ENCODE measurements at places on chromosomes 5 and 9.
A peak's percentile ranks its signal among the peaks of the same experiment; 100 is the strongest.

GRCh38 chr9:133144142-133144903, 19.4 kb downstream of the GBGT1 start:
- DNase-seq, result peak; percentile 96

DNA sequence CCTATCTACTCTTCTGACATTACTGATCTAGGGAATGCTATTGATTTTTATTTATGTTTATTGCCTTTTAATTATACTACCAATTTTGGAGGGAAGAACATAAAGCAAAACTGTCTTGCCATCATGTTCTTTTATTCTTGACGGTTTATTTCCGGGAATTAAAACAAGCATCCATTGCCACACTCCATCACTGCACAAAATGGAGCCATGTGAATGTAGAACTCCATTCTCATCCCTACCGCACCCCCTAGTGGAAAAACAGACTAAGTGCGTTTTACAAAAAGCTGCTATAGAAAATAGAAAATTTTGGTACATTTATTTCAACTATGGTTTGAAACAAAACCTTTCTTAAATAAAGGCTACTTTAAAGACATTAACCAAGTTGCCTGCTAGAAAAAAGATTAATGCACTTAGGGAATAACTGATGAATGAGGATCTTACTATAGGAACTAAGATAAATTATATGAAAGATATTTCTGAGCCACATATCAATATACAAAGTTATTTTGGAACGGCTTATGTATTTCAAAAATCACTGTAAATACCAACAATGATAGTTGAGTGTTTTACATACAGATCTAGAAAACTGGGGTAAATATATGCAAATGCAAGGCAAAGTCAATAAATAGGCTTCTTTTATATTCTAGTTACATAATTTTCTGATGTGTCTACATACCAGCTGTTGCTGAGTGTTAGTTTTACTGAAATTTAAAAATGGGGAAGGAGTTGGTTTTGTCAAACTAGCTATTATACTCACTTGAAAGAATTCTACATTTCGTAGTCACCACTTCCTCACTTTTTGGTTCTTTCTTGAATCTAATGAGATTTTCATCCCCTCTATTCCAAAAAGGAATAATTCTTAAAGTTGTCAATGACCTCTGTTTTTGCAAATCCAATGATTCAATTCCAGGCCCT, 26.5 kb downstream of the OXCT1 start:
- DNase-seq, result peak; percentile 53

DNA sequence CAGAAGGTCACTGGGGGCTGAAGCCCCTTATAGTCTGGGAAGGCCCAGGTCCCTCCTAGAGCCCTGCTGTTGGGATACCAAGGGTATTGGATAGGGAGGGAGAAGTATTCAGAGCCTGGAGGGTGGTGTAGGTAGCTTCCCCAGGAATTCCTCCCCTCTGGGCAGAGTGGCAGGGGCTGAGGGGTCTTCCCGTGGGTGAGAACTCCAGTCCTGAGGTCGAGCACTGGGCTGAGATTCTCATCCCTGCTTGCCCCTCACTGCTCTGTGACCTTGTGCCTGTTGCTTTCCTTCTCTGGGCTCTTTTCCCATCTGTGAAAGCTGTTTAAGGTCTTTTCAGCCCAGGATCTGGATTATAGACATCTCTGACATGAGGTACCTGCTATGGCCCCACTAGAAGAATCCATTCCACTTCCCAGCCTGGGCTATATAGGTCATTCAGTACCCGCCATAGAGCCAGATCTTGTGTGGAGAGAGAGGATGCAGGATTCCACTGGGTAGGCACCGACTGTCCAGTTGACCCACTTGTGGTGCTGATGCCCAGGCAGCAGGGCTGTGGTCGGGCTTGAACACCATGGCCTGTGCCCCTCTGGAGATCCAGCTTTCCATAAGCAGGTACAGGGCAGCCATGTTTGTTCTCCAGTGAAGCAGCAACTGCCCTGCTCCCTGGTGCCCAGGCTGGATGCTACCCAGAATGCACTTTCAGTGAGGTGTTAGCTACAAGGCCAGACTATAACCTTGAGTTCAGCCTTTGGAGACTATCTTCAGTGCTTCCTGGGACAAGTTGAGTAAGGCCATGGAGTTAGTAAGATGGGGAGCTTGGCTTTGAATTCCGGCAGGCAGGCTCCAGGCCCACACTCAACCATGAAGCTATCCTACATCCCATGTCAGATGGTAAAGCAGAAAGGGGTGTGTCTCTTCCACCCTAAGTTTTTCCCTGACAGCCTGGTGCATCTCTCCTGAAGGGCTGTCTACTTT, 60.1 kb downstream of the AMBP start:
- DNase-seq, result no peak

- DNase-seq, result no peak
Measured at GRCh38 chr5:132561601-132562000, 4.8 kb downstream of the RAD50 start.

DNA sequence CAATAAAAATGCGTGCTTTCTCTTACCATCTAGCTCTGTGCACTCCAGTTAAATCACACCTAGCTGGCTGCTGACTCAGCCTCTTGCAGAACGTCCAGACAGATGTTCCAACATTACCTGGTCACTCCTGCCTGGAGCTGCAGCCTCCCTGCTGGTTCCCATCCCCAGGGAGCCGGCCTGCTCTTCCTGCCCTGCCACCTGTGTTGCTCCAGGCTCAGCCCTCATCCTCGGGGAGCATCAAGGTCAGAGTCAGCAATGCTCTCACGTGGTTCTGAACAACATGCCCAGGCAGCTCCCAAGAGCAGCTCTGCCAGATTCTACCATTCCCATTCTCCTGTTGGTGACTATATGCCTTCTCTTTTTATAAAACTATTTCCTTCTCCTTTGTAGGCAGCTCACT, 81.3 kb downstream of the GADD45G start:
- no peak for DNase-seq

DNA sequence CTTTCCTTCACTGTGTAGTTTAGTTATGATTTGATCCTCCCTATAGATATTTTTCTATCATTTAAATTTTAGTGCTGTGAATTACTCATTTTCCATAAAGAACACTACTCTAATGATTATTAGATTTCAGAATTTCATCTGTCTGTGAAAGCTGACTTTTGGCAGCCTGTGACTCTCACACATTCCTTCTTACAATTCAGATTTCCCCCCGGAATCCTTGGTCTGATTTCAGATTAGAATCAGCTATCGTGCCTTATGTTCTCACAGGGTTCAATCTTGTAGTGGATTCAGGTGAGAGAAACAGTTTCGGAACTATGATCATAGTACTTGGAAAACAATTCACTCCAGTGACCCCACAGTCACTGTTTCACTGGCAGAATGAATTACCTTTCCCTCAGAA, 26.2 kb downstream of the ZNF474 start:
- no peak for DNase-seq

DNA sequence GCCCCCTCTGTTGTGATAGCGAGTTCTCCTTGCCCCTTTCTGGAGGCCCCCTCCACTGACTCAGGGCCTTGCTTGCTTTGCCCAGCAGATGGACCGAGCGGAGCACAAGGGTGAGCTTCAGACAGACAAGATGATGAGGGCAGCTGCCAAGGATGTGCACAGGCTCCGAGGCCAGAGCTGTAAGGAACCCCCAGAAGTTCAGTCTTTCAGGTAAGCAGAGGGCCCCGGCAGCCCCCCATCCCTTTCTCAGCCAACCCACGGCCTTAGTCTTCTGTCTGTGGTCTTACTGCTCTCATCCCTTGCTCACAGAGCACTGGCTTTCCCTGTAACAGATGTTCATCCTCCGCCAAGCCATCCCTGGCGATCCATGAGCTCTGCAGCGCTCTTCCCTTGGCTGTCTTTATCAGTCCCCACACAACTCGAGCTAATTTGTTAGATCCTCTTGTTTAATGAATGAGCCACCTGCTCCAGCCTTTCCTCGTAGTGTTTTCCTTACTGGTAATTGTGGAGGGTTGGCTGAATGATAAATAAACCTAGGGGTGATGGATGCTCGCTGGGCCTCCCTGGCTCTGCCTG, 18.4 kb upstream of the RARS1 start:
- DNase-seq, result no peak

- DNase-seq, result no peak
Measured at GRCh38 chr5:61924251-61924650, 381.8 kb upstream of the KIF2A start.

DNA sequence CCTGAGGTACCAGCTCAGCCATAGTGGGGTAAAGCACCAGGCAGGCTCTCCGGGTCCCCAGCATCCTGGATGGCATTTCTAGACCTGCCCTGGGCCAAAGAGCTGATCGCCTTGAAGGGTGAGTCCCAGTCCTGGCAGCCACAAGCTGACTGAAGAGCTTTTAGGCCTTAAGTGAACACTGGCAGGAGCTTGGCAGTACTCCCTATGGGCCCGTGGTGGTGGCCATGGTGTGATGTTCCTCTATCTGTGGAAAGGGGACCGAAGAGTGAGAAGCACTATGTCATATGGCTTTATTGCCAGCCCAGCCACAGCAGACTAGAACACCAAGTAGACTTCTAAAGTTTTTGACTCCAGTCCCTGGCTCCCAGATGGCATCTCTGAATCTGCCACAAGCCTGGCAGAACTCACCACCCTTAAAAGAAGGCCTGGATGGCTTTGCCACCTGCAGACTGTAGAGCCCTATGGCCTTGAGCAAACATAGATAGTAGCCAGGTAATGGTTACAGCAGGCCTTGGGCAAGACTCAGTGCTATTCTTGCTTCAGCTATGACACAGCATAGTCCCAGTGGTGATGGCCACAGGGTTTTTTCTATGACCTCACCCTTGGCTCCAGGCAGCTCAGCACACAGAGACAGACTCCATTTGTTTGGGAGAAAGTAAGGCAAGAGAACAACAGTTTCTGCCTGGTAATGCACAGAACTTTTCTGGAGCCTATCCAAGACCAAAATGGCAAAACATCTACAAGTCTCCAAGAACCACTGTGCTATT, 801.5 kb upstream of the DMAC1 start:
- DNase-seq, result no peak

DNA sequence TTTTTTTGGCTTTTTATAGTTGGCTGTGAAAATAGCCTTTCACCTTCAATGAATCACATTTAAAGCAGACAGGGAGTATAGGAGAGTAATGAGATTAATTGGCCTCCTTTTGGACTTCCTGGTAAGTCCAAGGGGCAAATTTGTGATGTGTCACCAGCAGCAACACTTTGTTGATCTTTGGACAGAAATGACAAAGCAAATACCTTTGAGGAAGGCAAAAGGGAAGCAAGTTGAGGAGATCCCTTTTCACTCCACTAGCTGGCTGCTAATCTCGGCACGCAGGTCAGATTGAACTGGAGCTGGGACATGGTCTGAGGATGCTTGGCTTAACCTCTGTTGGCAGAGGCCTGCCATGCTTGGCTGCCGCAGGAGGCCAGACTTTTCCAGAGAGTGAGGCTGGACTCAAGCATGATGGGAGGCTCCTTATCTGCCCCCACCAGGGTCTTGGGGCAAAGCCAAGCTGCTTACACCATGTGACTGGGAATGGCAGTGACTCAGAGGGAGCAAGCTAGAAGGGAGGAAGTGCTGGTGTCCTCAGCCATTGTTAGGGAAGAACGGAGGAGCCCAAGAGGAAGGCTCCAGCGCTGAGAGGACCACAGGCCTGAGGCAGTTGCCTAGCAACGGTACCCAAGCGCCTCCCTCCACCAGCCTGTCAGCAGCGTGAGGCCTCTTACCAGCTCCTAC, 174.5 kb upstream of the MAP1B start:
- DNase-seq, result no peak

GRCh38 chr5:113156271-113156877, 179.8 kb downstream of the DCP2 start:
- no peak for DNase-seq

DNA sequence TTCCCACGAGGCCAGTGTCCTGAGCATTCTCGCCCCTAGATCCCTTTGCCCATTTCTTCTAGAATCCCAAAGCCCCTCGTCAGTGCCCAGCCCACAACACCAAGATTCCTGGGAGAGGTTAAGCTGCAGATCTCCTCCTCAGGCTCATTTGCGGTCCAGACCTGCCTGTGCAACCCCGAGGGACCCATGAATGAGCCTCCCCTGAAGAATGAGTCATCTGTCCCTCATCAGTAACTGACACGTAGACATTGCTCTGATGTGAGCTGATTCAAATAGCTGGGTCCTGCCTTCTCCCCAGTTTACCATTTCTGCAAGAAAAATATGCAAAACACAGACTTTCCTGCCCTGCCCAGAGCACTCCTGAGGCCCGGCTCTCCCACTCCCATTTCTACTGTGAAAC, 92.8 kb downstream of the ADCY2 start:
- DNase-seq, result no peak

DNA sequence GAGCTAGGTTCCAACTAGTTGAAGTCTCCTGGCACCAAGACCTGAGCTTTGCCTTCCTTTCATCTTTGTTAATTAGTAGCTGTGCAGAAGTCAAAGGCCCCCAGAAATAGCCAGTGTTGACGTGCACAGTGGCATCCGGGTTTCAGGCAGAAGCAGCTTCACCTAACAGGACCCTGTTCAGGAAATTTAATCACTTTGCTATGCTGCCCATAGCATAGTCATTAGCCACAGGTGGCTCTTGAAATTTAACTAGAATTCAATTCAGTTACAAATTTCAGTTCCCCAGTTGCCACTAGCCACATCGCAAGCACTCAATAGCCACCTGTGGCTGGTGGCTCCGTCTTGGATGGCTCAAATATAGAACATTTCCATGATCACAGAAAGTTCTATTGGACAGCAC, 179.1 kb downstream of the GOLPH3 start:
- DNase-seq, result no peak

- no peak for DNase-seq
Measured at GRCh38 chr5:68134033-68134668, 81.4 kb upstream of the PIK3R1 start.

- DNase-seq, result peak; percentile 38
Measured at GRCh38 chr5:100777680-100778300, 125.3 kb downstream of the ST8SIA4 start.

DNA sequence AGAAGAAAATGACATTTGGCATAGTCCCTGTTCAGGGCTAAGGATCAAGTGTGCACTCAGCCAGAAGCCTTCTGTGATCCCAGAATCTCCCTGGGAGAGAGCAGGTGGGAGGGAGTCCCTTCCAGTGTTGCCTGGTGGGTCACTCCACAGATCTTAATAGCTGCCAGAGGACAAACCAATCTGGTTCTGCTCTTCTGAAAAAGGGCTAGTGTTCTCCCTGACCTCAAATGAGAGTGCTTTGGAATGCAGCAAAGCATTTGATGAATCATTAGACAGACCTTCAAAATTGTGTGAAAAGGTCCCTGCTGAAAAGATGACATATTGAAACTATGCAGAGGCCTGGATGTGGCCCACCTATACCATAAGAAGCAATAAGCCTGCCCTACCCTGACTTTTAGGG, 339.7 kb downstream of the TMEM232 start:
- no peak for DNase-seq

GRCh38 chr5:80990527-80990926, 30.4 kb downstream of the RASGRF2 start:
- no peak for DNase-seq

Data from CD4-positive, alpha-beta T cell treated with Interleukin-2 at 100 ng/mL for 4 hours (primary cell).